ENCODE measurements at places on chromosomes 3 and 15. TPM values are rescaled to one million over a fixed set of nuclear protein-coding genes. Genes with fewer than 3 reads are reported as not detected.

CLN6 gene
- total RNA-seq: 12.1 TPM

CCR5 gene
- 0.19 TPM for total RNA-seq

CLASP2 gene
- 21.5 TPM for total RNA-seq

AGTR1 gene
- 2.4 TPM for total RNA-seq

CTXN2 gene
- total RNA-seq: not detected

ACKR2 gene
- total RNA-seq: 0.87 TPM

GANC gene
- 6.9 TPM for total RNA-seq

DNA sequence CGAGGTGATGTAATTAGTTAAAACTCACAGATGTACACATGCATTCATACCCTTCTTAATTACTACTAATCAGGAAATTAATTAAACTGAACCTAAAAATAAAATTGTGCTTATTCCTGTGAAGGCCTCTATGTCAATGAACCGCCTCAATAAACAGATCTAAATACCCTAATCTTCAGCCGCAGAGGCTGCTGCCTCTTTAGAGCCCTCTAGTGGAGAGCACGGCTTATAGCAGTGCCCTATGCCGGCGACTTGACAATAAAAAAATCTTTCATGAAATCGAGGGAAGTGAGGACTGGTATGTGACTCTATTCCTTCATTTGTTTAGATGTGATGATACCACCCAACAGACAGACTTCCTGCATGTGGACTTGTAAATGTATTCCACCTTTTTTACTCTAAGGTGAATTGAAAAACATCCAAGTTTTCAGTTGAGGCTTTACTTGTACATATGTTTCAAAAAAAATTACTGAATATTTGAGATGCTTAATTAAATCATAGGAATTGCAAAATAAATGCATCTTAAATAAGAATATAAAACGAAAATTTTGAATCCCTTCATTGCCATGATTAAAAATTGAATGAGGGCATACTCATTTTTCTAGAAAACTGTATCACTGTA is 8.3 kb upstream of the EPHA3 start:
- DNase-seq: no peak

GRCh38 chr3:55483196-55484095 is 3.7 kb downstream of the WNT5A start:
- DNase-seq: no peak

GRCh38 chr15:71784719-71785118 is 25.6 kb upstream of the NR2E3 start:
- DNase-seq: no peak

DNA sequence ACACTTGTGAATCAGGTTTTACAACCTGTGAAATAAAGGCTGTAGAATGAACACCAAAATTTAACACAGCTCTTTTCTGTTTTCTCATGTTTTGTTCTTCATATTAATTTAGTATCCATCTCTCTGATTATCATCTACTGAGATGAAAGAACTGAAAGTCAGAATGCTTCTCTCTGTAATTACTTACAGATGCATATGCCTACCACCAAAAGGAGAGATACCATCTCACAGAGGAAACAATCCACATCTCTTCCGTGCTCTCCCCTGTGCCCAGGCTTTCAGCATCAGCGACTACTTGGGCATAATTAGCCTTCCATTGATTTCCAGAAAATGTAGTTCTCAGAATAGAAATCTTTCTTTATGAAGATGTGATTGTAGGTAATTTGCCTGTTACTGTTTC is 741.4 kb downstream of the GRM7 start:
- no peak for DNase-seq

DNA sequence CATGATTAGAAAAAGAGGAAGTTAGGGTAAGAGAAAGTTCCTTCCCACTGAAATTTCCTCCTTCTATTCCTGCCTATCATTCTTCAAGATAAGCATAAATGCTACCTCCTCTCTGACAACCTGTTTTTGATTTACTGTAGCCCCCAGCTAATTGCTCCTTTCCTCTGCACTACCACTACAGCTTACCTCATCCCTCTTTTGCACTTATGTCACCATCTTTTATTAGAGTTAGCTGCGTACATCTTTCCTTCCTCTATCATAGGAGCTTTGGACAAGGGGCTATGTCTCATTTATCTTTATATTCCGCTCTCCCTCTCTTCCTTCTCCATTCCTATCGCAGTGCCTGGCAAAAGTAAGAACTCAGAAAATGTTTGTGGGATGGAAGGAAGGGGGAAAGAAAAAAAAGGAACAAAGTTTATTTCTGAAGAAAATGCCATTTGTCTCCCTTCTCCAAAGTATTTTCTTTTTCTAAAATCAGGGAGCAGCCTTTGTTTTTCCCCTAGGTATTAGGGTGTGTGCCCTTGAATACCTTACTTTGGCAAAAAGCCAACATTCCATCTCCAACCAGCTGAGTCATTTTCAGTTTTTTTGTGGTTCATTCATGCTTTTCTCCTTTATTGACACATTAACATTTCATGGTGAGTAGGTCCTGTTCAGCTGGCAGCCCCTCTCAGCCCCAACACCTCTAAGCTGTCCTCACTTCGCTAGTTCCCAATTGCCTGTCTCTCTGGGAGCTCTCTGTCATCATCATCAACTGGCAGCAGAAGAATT is 87.6 kb upstream of the SOX2 start:
- no peak for DNase-seq

- DNase-seq: no peak
Observed at GRCh38 chr15:64232400-64232799, 69.6 kb upstream of the PPIB start.

- DNase-seq: no peak
Observed at GRCh38 chr3:8629151-8630021, 15.2 kb downstream of the SSUH2 start.

GRCh38 chr3:187935623-187936156 is 190.4 kb upstream of the BCL6 start:
- DNase-seq: no peak

DNA sequence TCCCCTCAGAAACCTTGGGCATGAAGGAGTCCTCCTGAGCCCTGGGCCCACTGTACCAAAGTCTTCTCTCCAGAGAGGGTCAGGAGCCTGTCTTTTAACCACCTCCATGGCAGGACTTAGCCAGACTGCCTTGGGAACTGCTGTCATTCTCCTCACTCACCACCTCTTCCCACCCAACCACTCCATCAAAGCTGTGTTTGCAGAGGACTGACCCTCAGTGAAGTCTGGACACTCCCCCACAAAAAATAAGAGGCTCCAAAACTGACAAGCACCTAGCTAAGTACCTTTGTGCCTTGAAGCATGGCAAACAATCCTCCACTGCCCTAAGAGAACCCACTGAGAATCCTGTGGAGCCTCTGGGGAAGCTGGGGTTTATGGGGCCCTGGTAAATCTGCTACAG is 2.3 kb upstream of the SCAP start:
- DNase-seq: no peak

DNA sequence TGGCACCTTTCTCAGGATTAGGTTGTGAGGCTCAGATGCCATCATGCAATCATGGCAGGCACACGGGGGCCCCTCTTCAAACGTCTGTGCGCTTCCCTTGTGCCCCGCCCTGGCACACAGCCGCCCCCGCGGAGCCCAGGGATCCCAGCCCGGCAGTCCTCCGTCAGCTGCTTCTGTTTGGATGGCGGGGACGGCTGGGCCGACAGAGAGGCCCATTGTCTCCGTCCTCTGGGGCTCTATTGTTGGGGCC is 849 bp upstream of the HDAC11 start:
- DNase-seq: no peak

GRCh38 chr3:6097556-6097955 is 763.4 kb upstream of the GRM7 start:
- no peak for DNase-seq

All from pancreas (tissue), 10 donors.